ENCODE measurements at places on chromosomes 13 and 19.

GRCh38 chr19:58584498-58585441, 11.6 kb upstream of the MZF1 start:
- DNase-seq = no peak

- no peak for DNase-seq
Measured at GRCh38 chr13:31124204-31124603, 37.5 kb downstream of the HSPH1 start.

DNA sequence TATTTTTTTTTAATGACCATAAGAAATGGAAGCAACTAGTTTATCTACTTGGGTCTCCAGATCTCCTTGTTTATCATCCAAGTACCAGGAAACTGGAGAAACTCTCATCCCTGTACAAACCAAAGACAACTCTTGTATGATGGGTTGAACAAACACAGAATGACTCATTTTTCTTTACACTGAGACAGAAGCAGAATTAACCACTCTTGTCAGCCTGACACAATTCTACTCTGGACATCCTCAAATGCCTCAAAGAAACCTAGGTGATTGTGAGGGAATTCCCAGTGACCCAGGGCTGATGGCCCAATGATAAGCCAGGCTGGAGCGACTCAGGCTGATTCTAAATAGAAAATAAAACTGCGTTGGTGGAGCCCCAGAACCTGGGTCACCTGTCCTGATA, 151.5 kb downstream of the ZNF737 start:
- no peak for DNase-seq

DNA sequence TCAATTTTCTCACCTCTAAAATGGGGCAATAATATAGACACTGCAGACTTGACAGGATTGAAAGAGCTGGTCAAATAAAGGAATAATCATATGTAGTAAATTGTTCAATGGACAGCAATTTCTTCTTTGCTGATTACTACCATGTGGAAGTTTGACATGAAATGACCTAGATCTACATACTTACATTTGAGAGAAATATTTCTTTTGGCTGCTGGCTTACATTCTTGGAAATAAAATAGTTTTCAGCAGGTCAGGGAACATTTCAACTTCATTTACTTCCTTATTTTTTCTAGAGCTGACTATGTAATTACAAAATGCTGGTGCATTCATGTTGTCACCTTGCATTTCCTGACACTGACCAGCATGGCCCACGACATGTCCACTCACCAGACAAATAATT, 294.6 kb upstream of the MIR17HG start:
- no peak for DNase-seq

- DNase-seq = no peak
Measured at GRCh38 chr19:31451686-31452330, 102.6 kb upstream of the TSHZ3 start.

DNA sequence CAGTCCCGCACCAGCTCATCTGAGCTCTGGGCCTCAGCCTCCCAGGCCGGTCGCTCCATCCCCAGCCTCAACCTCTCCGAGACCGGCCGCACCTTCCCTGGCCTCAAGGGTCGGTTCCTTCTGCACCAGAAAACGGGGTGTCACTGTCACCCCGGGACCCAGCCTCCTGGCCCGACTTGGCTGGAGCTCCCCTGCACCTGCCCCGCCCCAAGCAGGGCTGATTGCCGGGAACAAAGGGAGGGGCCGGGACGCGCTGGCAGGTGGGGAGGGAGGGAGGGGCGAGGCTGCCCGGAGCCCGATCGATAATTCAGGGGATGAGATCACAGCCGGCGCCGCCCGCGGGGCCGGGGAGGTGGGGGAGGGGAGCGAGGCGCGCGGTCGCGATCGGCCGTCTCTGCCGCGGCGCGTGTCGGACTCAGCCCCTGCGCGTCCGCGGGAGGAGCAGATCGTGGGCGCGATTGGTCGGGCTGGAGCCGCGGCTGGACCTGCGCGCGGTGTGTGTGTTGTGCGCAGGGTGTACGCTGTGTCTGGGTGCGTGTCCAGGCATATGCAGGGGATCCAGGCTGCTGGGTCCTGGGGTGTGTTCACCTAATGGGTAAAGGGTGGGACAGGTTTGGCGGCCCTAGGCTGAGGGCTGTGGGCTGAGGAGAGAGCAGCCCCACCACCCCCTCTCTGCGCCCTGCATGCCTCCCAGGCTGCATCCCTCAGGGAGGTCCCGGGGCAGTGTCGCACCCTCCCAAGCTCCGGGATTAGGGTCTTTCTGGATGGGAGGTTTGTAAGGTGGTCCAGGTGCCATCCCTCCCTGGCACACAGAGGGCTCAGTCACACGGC, 1.1 kb upstream of the SHC2 start:
- no peak for DNase-seq
